ENCODE measurements at places on chromosomes 1 and 21. TPM values are rescaled to one million over a fixed set of nuclear protein-coding genes. Genes with fewer than 3 reads are reported as not detected.

Gene NDUFV3
- 56.1 TPM for total RNA-seq

Gene LY9
- total RNA-seq: under 0.01 TPM

Gene PHLDA3
- total RNA-seq: 118 TPM

Gene KCNN3
- total RNA-seq: 9.4 TPM

Gene SLC66A1
- total RNA-seq: 15.2 TPM

Gene SFN
- 1.1 TPM for total RNA-seq

Gene KLHDC9
- 11.8 TPM for total RNA-seq

Gene CTXND2
- not detected for total RNA-seq

Gene FBLIM1
- 53.2 TPM for total RNA-seq

Gene OR2W3
- total RNA-seq: 3.0 TPM

Gene MYBPH
- total RNA-seq: not detected

Gene CNTN2
- 4.4 TPM for total RNA-seq

- H3K4me3 ChIP-seq: no peak overlapping the region
- no peaks in the 10 kb centered on the region for H3K27me3 ChIP-seq
- no peak overlapping the region for H3K27ac ChIP-seq
- no peaks in the 10 kb centered on the region for H3K4me1 ChIP-seq
- no peaks in the 10 kb centered on the region for H3K36me3 ChIP-seq
Observed at GRCh38 chr1:2091611-2092604, 41.7 kb downstream of the PRKCZ start.

GRCh38 chr21:32590130-32590529 is 4.8 kb upstream of the TCP10L start:
- no peak for DNase-seq
- no peak overlapping the region for H3K27ac ChIP-seq
- H3K4me1 ChIP-seq: no peaks in the 10 kb centered on the region
- H3K4me3 ChIP-seq: no peak overlapping the region

DNA sequence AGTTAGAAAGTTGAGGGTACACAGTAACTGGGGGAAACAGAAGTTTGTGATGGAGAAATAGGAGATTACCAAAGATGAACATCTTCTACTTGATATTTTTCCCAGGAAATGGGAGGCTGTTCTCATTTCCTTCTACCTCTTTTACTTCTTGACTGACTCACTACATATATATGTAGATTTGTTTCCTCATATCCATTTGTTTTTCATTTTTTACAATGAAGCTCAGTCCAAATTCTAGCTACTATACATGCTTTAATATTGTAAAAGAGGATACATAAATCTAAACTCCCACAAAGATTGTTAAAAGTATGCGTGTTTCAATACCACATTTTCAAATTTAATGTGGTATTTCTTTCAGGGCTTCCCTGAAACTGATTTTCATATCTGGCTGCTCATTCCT is 366.6 kb upstream of the NCAM2 start:
- no peak overlapping the region for H3K27ac ChIP-seq
- no peaks in the 10 kb centered on the region for H3K4me1 ChIP-seq
- H3K36me3 ChIP-seq: no peaks in the 10 kb centered on the region
- no peaks in the 10 kb centered on the region for H3K27me3 ChIP-seq
- H3K4me3 ChIP-seq: no peak overlapping the region

GRCh38 chr1:112453876-112454275 is 54.9 kb upstream of the WNT2B start:
- H3K27ac ChIP-seq: no peak overlapping the region
- peaks cover 66% of the 10 kb centered on the region for H3K36me3 ChIP-seq
- no peaks in the 10 kb centered on the region for H3K4me1 ChIP-seq
- H3K4me3 ChIP-seq: no peak overlapping the region

GRCh38 chr21:26499495-26499894 is 73.6 kb downstream of the CYYR1 start:
- no peaks in the 10 kb centered on the region for H3K36me3 ChIP-seq
- no peaks in the 10 kb centered on the region for H3K27me3 ChIP-seq
- DNase-seq: no peak
- no peaks in the 10 kb centered on the region for H3K4me1 ChIP-seq

GRCh38 chr1:47885062-47885830 is 111.9 kb downstream of the TRABD2B start:
- no peak overlapping the region for H3K27ac ChIP-seq
- H3K27me3 ChIP-seq: no peaks in the 10 kb centered on the region
- H3K4me3 ChIP-seq: no peak overlapping the region
- H3K4me1 ChIP-seq: no peaks in the 10 kb centered on the region

GRCh38 chr1:214621236-214621635 is 18.2 kb downstream of the CENPF start:
- no peaks in the 10 kb centered on the region for H3K4me1 ChIP-seq
- no peaks in the 10 kb centered on the region for H3K27me3 ChIP-seq
- H3K36me3 ChIP-seq: no peaks in the 10 kb centered on the region

- peaks cover 67% of the 10 kb centered on the region for H3K36me3 ChIP-seq
- H3K4me1 ChIP-seq: no peaks in the 10 kb centered on the region
- H3K27me3 ChIP-seq: no peaks in the 10 kb centered on the region
- no peak overlapping the region for H3K27ac ChIP-seq
- H3K4me3 ChIP-seq: no peak overlapping the region
Observed at GRCh38 chr1:19696820-19697219, 32.1 kb downstream of the HTR6 start.

DNA sequence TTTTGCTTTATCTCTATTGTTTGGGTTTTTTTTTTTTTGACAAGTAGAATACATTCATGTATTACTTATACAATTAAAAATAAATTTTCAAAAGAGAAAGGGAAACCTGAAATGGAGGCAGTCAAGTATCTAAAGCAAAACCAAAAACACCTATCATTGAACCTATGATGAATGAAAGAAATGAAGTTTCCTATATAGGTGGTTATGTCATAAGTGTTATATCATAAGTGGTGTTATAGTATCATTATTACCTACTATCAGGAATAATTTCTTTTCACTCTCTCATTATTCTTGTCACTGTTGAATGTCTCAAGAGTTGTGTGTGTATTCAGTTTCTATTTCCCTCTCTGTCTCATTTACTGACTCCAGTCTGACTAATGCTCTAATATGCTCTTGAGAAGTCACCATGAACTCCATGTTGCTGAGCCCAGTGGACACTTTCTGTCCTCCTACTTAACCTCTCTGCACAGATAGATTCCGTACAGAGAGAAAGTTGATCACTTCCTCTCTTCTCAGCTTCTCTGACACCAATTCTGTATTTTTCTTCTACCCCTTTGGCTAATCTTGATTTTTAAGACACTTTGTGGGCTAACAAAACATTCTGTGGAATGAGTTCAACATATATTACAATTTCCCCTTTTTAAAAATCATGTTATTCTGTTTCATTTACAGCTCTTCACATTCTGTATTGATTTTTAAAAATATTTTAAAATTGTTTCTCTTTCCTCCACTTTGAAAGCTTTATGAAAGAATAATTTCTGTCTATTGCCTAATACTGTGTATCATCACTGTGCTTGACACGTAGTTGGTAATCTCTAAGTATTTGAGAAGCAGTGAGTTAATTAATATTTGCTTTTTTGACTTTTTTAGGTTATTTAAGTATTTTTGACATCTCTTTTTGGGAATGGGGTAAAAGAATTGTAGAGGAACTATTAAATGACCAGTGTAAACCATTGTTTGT is 50.1 kb downstream of the RASAL2 start:
- DNase-seq: no peak
- no peak overlapping the region for H3K27ac ChIP-seq
- H3K36me3 ChIP-seq: no peaks in the 10 kb centered on the region
- H3K4me3 ChIP-seq: no peak overlapping the region
- H3K4me1 ChIP-seq: no peaks in the 10 kb centered on the region

DNA sequence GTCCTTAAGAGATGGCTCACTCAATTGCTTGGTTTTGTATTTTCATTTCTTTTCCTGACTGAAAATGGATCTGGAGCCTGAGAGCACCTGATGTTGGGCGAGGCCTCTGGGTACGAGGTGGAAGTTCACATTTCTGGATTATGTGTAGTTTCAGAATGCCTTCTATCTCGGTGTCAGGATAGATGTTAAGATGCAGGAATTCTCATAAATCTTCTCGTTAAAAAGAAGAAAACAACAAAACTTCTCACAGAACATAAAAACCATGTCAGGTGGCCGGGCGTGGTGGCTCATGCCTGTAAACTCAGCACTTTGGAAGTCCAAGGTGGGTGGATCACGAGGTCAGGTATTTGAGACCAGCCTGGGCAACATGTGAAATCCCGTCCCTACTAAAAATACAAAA is 101.8 kb downstream of the RHOU start:
- H3K36me3 ChIP-seq: no peaks in the 10 kb centered on the region
- H3K4me3 ChIP-seq: no peak overlapping the region
- no peak overlapping the region for H3K27ac ChIP-seq
- DNase-seq: no peak

- peaks cover 15% of the 10 kb centered on the region for H3K4me1 ChIP-seq
- DNase-seq: no peak
- no peak overlapping the region for H3K27ac ChIP-seq
- H3K36me3 ChIP-seq: no peaks in the 10 kb centered on the region
Observed at GRCh38 chr1:41773842-41774241, 144.9 kb downstream of the HIVEP3 start.

DNA sequence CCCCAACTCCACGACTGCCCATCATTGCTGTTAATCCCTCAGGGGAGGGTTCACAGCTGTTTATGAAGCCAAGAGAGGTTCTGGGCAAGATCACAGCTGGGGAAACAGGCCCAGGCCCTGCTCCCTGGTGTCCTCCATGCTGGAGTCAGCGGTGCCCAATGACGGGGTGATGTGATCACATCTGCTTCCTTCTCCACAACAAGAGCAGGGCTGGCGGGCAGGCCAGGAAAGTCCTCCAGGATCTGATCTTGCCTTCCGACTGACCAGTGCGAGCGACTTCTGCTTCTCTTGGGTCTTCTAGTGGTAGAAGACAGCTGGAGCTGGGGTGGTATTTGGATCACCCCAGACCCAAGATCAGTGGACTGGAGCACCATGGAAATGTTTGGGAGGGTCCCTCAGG is 951 bp upstream of the LINGO4 start:
- no peaks in the 10 kb centered on the region for H3K36me3 ChIP-seq
- H3K4me1 ChIP-seq: no peaks in the 10 kb centered on the region
- peaks cover 34% of the 10 kb centered on the region for H3K27me3 ChIP-seq
- no peak overlapping the region for H3K4me3 ChIP-seq
- H3K27ac ChIP-seq: no peak overlapping the region

- no peaks in the 10 kb centered on the region for H3K36me3 ChIP-seq
- peak overlapping the region; percentile 71 for H3K27ac ChIP-seq
- H3K4me3 ChIP-seq: no peak overlapping the region
- H3K4me1 ChIP-seq: peaks cover 27% of the 10 kb centered on the region
- no peak for DNase-seq
- no peaks in the 10 kb centered on the region for H3K27me3 ChIP-seq
Observed at GRCh38 chr1:6330410-6330911, 63.1 kb downstream of the ACOT7 start.

DNA sequence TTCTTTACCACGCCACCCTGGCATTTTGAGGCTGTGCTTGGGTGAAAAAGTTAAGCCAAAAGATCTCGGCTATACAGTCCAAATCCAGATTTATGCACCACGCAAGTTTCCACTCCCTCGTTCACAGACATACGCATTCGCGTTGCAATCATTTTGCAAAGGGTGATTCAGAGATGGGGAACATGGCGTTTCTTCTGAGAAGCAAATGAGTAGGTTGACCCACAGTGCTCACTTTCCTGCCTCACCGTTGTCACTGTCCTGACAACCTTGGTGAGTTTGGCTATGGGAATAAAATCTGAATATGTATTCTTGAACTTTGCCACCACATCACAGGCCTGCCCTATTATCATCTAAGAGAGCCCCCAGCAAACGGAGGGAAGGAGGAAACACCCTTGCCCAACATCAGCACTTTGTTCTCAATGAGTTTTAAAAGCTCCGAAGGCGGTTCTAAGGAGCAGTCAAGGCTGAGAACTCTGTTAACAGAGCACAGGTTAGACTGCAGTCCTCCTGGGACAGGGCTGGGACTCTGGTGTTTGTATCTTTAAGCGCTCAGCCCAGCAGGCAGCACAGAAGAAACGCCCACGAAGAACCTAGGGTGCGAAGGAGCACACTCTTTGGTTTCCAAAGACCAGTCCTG is 86.4 kb downstream of the RUNX1 start:
- H3K27ac ChIP-seq: no peak overlapping the region
- H3K36me3 ChIP-seq: no peaks in the 10 kb centered on the region
- no peaks in the 10 kb centered on the region for H3K4me1 ChIP-seq
- no peak overlapping the region for H3K4me3 ChIP-seq
- no peak for DNase-seq
